NCI-H2029 treated with DMSO at 0.1 percent for 48 hours (cell line): ENCODE measurements at places on chromosomes 16 and 17.

GRCh38 chr16:75048054-75048453 lies 49.2 kb downstream of the ZNRF1 start:
- DNase-seq: no peak

- no peak for DNase-seq
These were observed 587.1 kb downstream of the WWOX start for GRCh38 chr16:78686601-78687000.

- DNase-seq: no peak
These were observed 4.6 kb downstream of the METTL9 start for GRCh38 chr16:21603928-21604327.

DNA sequence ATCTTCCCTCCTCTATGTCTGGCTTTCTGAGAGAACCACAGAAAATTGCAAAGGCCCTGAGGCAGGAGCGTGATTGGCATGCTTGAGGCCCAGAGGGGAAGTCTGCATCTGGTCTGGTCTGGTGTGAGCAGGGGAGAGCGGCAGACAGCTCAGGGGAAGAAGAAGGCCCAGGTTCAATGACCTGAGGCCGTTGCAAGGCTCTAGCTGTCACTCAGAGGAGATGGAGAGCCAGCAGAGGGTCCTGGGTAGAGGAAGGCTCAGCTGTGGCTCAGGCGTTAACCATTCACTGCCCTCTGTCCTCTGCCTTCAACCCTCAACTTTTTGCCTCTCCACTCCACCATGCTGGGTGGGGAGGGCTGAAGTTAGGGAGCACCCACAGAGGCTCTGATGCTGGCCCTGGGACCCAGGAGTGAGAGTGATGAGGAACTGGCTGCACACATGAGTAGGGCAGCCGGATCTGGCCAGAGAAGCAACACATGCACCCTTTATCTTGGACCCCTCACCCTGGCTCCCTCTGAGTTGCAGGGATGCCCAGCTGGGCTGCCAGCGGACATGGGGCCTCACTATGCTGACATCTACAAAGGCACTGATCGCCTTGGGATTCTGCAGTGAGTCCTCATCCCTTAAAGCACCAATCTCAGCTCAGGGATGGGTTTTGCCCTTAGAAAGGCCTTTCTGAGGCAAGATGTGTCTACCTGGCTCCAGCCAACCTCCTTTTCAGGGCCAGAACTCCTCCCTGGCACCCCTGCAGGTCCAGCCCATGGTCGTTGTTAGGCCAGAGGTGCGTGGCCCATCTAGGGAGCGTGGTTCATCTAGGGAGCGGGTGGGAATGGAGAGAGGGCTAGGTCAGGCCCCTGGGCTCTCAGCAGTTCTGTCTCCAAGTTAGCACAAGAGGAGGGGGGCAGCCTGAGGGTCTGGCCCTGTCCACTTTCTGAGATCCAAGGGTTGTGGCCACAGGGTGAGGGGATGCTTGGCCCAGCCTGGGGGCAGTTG lies 7.7 kb upstream of the KRTAP17-1 start:
- no peak for DNase-seq

DNA sequence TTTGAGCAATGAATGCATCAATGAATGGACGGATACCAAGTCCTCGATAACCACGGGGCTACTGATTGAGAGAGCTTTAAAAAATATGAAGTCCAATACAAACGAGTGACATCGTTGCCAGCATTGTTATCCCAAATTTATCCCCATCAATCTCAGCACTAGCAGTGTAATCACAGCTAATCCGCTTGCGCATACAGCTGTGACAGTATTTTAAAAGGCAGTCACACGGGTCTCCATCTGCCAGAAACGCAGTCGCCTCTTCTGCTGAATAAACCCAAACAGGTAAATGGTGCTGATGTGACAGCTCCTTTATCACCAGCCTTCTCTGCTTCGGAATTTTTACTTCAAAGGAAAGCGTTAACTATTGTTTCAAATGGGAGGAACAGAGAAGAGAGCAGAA lies 311.1 kb downstream of the XYLT1 start:
- DNase-seq: no peak

GRCh38 chr17:1232786-1233185 lies 37.5 kb upstream of the BHLHA9 start:
- DNase-seq: no peak

DNA sequence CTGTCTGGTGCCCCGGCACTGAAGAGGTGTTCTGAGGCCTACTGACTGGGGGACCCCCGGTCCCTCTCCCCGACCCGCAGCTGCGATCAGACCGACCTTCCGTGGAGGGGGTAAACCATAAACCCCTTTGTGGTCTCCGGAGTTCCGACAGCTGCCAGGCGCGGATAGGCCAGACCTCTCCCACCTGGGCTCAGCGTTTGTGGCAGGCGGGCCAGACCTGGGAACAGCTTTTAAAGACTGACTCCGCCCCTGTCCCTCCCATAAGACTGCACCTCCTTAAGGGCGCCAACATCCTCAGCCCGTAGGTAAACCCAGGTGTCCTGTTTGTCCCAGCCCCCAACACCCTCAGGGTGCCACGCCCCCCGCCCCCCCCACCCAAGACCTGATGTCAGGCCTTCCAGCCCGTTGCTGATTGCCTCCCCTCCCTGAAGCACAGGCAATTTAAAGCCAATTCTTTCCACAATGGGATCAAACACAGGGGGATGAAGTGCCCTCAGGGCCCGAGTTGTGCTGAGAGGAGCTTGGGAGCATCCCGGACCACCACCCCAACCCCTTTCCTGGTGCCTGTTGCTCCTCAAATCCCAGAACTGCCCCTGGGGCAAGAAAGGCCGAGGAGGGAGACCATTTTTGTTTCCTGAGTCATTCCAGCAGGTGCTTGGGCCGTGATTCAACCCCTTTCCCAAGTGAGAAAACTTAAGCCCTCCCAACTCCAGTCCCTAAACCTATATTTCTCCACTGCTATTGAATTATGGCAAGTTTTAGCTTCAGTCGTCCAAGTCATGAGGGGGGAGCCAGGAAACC lies at the start of gene SOX15:
Gene SOX15 (minus strand): TSS at position 204 of the 801 bp plus-strand sequence. CDS start 418 bp downstream, outside the sequence.
- no peak for DNase-seq

DNA sequence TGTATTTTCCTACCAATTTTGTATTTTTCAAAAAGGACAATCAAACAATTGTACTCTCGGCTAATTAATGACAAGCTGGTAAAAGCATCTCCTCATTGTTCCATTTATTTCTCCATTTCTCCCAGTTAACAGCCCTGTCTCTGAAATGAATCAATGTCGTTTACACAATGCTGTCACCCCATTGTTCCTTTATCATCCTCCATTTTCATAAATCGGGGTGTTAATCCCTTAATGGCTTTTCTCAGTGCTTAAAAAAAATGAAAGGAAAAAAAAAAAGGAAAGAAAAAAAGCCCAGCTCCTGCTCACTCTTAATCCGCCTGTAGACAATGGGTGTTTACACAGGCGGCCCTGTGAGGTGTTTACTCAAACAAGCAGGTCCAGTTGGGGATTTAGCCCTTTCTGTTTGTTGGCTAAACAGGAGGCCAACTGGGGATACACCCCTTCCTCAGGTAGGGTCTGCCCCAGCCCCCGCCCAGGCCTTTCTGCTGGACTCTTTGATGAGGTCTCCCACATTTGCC lies 86.8 kb upstream of the SALL1 start:
- DNase-seq: no peak

DNA sequence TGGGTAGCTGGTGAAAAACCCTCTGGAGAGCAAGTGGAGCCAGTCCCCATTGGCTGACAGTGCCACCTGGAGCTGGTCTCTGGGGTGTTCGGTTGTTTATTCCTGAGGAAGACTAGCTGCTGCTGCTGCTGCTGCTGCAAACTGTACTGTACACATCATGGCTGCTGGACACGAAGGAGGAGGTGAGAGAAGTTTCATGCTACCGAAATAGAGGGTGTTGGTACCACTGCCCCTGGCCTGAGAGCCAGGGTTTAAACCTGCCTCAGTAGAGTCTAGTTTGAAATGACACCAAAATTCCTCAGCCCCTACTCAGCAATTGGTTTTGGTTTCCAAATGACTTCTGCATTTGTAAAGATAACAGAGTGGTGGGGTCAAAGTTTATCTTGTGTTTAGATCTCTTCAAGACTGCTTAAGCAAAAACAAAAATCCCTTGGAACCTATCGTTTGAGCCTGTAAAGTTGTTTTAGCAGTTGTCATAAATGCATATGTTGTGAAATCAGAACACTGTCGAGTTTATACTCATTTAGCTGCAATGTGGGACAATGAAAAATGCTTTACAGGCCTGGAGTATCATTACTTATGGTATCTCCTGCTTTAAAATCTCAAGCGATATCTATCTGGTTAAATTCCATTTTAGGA lies 40.8 kb downstream of the CYB5B start:
- DNase-seq: no peak
